ENCODE measurements at places on chromosomes 13 and 19.

DNA sequence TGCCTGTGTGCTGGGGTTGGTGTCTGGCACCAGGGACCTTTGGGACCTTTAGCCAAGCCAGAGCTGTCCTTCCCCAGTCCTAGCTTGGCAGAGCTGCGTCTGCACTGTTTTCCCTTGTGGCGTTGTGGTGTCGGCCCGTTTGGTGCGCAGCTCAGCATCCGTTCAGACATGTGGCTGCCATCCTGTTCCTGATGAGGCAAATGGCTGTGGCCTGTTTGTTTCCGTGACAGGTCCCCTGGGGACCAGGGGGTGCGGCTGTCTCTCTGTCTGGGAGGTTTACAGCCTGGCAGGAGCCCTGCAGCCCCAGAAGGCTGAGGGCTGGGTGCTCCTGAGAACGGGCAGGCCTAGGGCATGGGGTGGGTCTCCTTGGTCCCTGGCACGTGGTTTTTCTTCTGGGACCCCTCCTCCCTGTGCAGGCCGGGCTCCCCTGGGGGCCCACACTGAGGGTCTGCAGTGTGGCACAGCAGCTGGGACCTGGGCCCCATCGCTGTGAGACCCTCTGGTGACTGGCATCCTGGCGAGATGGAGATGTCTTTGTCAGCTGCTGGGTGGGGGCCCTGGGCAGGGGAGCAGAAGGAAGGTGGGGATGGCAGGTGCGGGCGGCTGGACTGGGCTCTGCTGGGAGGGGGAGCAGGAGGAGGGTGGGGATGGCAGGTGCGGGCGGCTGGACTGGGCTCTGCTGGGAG lies 4.0 kb downstream of the SPPL2B start:
- DNase-seq, result no peak

DNA sequence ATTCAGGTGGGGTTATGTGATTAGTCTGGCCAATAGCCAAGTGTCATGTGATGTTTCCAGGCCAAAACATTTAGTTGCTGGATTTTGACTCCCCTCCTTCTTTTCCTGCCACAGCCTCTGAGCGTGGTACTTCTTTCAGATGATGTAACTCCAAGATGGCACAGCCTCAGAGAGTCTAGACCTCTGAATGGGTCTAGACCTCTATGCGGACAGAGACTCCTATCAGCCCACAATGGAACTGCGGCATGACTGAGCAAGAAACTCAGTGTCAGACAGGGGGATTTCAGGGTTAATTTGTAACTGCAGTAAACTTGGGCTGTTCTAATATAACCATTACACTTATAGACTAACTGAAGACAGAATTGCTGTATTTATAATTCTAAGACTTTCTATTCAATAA lies 42.6 kb upstream of the ZDHHC20 start:
- DNase-seq, result no peak

- DNase-seq, result no peak
These were observed 1016.9 kb downstream of the UQCRFS1 start for GRCh38 chr19:28196101-28196500.

- DNase-seq, result peak; percentile 89
These were observed 4.0 kb upstream of the ZFP36 start for GRCh38 chr19:39402346-39403300.

GRCh38 chr13:70960841-70961443 lies 852.7 kb upstream of the KLHL1 start:
- no peak for DNase-seq

DNA sequence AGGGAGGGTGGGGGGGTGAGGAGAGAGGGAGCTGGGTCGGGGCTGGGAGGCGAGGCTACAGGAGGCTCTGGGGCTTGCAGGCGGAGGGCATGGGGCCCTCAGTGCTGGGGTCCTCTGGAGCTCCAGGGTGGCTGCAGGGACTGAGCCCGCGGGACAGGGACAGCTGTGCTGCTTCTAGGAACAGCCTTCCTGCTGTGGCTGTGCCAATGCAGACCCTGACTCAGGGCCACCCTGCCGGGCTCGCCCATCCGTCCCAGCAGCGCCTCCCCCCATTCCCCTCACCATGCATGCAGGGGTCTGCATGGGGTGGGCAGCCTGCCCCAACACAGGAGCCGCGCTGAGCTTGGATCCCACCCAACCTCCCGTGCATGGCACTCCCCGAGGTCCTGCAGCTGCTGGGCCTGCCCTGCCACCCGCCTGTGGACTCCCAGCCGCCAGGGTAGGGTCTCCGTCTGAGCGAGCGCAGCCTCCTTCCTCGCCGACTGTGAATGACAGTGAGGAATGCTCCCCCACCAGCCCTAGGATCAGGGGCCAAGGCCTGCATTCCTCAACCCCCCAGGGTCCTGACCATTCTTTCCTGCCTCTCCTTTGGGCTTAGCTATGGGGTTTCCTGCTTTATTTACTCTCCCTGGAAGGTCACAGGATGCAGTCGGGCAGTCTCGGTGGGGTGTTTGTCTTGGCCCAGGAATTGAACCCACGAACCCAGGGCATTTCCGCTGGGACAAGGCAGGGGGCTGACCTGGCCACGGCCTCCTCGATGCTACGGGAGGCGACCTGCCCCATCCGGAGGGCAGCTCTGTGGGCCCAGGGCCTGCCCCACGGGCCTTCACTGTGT lies 23.4 kb downstream of the CEBPG start:
- peak; percentile 58 for DNase-seq

GRCh38 chr19:33395561-33396550 lies 22.3 kb downstream of the CEBPG start:
- peak; percentile 53 for DNase-seq

GRCh38 chr19:4911786-4912672 lies 2.7 kb downstream of the UHRF1 start:
- DNase-seq, result peak; percentile 96

Data from Daoy (cell line).